CD4-positive, alpha-beta T cell (primary cell): ENCODE measurements at places on chromosomes 3 and 15.

GRCh38 chr3:149703466-149703865 lies 45.6 kb upstream of the WWTR1 start:
- no peak for DNase-seq

- no peak for DNase-seq
Observed at GRCh38 chr3:124786511-124787241, 56.4 kb downstream of the UMPS start.

DNA sequence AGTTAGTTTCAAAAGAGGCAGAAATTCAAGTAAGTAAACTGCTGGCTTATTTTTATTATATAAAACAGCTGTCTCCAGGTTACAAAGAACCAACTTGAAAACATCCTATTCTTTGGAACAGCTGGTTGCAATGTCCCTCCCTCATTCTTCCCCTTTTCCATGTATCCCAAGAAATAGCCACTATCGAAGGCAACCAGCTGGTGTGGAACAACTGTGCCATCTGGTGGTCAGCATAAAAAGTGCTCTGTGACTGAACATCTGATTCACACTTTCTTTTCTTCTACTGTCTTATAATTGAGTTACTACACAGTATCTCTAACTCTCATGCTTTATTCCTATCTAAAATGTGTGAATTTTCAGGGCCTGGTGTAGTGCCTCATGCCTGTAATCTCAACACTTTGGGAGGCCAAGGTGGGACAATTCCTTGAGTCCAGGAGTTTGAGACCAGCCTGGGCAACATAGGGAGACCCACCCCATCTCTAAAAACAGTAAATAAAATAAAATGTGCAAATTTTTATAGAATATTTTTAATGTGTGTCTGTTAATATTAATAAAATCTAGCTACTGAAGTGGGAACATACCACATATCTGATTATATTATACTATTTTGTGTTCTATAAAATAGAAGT lies 9.6 kb downstream of the OSBPL11 start:
- no peak for DNase-seq

GRCh38 chr3:123376451-123377242 lies 72.2 kb downstream of the ADCY5 start:
- DNase-seq, result no peak

DNA sequence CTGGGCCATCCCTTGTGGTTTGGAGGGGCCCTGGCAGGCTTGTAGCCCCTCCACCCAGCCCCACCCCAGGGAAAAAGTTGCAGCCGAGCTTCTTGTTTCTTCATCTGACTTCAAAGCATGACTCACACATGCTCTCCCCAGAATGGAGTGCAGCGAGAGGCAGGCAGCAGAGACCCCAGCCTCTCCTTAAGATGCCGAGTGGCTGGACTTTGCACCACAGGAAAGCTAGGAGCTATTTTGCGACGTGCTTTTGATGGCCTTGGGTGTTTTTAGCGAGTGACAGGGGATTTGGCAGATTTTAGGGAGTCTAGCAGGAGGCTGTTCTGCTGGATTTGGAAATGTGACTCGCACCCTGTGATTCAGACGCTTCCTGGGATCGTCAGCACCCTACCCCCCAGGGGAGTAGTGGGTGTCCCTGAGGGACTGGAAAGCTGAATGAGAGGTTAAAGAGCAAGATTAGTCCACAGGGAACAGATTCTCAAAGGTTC lies 14.2 kb downstream of the BAHD1 start:
- DNase-seq, result no peak
